ENCODE measurements at places on chromosomes 12 and 14. TPM values are rescaled to one million over a fixed set of nuclear protein-coding genes. Genes with fewer than 3 reads are reported as not detected.

Gene BDKRB2
- 0.03 TPM for total RNA-seq

Gene SUOX
- 10.0 TPM for total RNA-seq

Gene IL22
- not detected for total RNA-seq

Gene PLEK2
- not detected for total RNA-seq

Gene KRT73
- not detected for total RNA-seq

GRCh38 chr12:15886372-15887042 is 4.3 kb downstream of the STRAP start:
- no peaks in the 10 kb centered on the region for H3K27me3 ChIP-seq
- H3K36me3 ChIP-seq: peaks cover 53% of the 10 kb centered on the region
- peak overlapping the region; percentile 53 for H3K27ac ChIP-seq
- peaks cover 8% of the 10 kb centered on the region for H3K4me1 ChIP-seq
- no peak for DNase-seq

GRCh38 chr12:6925239-6925539 is 2.6 kb upstream of the ATN1 start:
- peak overlapping the region; percentile 35 for H3K4me3 ChIP-seq
- no peaks in the 10 kb centered on the region for H3K27me3 ChIP-seq
- H3K4me1 ChIP-seq: peaks cover 26% of the 10 kb centered on the region
- no peaks in the 10 kb centered on the region for H3K36me3 ChIP-seq
- H3K27ac ChIP-seq: peak overlapping the region; percentile 62
- peak; percentile 64 for DNase-seq

- no peak overlapping the region for H3K27ac ChIP-seq
- no peak for DNase-seq
- H3K27me3 ChIP-seq: no peaks in the 10 kb centered on the region
Observed at GRCh38 chr12:109239179-109239578, 69.9 kb downstream of the FOXN4 start.

- no peaks in the 10 kb centered on the region for H3K36me3 ChIP-seq
- DNase-seq: no peak
- H3K4me3 ChIP-seq: no peak overlapping the region
Observed at GRCh38 chr12:42284157-42284556, 41.7 kb downstream of the ZCRB1 start.

DNA sequence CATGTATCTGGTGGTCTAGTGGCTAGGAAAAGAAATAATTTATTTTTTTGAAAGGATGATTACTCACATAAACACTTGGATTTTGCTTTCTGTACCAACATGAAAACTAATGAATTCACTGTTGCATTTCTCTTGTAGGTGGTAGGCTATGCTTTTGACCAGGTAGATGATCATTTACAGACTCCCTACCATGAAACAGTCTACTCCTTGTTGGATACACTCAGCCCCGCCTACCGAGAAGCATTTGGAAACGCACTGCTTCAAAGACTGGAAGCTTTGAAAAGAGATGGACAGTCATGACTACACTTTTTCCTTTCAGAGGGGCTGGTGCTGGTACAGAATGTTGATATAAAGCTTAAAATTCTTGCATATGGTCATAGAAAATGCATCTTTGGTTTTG is 6.5 kb upstream of the AK7 start:
- no peak for DNase-seq
- no peaks in the 10 kb centered on the region for H3K27me3 ChIP-seq
- no peak overlapping the region for H3K27ac ChIP-seq
- no peak overlapping the region for H3K4me3 ChIP-seq
- H3K4me1 ChIP-seq: no peaks in the 10 kb centered on the region

GRCh38 chr12:59874781-59875180 is 279.0 kb downstream of the SLC16A7 start:
- no peak overlapping the region for H3K4me3 ChIP-seq
- no peaks in the 10 kb centered on the region for H3K4me1 ChIP-seq
- no peaks in the 10 kb centered on the region for H3K27me3 ChIP-seq
- no peaks in the 10 kb centered on the region for H3K36me3 ChIP-seq
